Frontal cortex (tissue), 4 donors: ENCODE measurements at places on chromosomes 16 and 17. TPM values are rescaled to one million over a fixed set of nuclear protein-coding genes. Genes with fewer than 3 reads are reported as not detected.
A peak's percentile ranks its signal among the peaks of the same experiment; 100 is the strongest.

DNA sequence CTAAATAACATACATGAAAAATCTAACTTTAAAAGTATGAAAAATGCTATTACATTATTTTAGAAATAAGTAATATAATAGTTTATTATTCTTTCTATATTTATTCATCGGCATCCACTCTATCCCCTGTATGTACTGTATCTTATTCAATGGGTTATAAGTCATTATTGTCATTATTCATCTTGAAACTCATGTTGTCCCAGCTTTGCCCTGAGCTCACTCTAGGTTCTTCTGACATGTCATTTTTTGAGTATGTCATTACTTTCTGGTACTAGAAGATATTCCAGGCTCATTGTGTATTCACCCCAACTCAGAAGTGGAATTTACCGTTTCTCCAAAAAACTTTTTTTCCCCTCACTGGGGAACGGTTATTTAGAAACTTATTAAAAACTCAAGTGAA, 53.0 kb upstream of the MNT start:
- no peak for DNase-seq

DNA sequence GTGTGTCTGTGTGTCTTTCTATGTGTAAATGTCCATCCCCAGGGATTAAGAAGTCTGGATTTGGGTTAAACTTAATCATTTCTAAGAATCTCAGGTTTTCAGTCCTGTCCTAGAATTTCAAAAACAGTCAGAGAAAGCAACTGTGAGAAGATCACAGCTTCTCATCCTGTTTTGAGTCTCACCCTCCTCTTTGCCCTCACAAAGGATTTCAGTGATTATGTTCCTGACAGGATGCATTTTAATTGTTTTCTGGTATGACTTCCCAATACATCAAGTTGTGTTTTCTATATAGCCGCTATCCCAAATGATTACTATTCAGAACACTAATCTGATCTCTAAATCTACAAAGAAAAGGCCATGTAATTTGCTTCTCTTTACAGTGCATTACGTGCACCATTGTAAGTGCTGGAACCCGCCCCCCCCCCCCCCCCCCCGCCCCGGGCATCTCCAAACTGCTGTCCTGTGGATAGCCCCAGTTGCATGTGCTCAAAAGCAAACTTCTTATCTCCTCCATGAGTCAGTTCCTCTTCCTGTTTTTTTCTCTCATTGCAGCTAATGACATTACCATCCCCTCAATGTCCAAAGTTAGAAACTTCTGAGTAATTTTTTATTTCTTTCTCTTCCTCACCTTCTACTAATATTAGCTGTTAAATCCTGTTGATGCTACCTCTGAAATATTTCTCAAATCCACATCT, 73.9 kb downstream of the CDH13 start:
- DNase-seq = no peak

DNA sequence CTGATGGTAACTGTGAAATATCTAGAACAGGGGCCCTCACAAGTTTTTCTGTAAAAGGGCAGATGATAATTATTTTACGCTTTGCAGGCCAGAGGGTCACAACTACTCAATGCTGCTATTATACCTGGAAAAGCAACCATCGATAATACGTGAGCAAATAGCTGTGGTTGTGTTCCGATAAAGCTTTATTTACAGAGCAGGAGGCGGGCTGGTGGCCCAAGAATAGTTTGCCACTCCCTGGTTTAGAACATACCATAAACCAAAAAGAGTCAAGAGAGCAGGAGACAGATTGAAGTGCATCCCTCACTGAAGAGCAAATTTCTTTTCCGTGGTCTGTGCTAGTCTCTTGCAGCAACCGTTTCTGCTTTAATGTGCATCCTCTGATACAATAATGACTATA, 77.9 kb upstream of the DYNLRB2 start:
- no peak for DNase-seq

GRCh38 chr16:54931120-54932014, 702 bp downstream of the IRX5 start:
- peak; percentile 16 for DNase-seq

DNA sequence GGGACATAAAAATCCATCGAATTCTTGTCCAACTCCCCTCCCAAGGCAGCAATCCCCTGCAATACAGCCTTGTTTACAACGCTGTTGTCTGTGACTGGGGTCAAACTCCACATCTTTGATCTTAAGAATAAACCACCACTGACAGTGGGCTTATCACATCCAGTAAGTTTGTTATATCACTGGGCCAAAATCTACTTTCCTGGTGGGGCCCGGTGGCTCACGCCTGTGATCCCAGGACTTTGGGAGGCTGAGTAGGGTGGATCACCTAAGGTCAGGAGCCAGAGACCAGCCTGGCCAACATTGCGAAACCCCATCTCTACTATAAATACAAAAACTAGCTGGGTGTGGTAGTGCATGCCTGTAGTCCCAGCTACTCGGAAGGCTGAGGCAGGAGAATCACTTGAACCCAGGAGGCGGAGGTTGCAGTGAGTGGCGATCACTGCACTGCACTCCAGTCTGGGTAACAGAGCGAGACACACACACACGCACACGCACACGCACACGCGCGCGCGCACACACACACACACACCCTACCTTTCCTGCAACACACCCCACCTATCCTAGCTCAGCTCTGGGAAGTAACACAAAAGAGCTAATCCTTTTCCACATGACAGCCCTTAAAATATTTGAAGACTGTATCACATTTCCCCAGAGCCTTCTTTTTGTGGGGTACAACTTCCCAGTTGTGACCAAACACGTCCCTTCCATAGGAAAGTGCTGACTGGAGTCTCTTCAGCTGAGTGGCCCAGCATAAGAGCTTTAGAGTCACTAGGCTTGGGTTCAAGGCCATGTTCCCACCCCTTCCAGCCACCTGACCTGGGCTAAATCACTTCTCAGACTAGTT, 20.9 kb upstream of the ABCC1 start:
- no peak for DNase-seq

DNA sequence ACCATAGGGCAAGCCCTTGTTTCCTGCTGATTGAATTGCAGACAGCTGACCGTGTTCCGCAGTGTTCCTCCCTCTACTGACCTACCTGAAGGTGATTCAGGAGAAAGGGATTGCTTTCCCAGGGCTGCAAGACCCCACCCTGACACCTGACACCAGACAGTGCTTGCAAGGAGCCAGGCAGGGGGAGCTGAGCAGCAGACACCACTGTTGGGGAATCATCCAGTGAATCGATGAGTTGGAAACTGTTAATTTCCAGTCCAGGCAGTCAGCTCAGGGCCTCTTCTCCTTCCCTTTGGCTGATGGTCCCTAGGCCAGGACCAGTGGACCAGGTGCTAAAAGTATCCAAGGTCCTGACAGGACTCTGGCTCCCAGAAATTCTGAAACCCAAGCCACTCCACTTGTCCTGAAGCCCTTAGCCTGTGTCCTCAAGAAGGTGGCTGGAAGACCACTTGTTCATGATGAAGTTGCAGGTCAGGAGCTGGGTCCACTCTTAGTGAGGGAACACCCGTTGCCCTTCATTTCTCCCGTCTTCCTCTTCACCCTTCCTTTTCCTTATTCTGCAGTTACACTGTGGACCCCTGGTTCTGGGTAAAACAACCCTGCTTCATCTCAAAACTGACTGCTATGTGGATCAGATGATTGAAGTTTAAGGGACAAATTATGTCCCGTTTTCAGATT, 9.5 kb upstream of the UNK start:
- no peak for DNase-seq

DNA sequence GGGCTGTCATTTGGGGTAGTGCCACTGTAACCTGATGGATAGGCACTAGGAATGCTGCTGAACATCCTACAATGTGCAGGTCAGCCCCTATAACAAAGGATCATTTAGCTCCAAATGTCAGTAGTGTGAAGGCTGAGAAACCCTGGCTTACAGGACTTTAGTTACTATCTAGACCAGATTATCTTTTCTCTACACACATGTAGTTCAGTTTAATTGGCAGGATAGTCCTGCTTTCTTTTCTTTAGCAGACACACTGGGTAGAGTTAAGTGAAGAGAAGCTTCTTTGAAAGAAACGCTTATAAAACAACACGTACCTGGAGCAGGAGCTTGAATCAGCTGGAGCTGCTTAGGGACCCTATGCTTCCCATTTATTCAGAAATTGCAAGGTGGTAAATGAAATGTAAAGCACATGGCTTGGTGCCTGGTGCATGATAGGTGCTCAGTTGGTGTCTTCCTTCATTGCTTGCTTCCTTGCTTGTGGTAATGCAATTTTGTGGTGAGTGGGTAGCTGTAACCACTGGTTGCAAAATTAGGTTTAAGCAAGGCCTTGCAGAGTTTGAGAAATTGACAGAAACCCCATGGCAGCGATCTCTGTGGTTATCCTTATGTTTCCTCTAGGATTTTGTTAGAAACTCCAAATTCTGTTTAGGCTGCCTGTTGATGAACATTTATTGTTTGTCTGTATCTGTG, 9.4 kb downstream of the METTL9 start:
- DNase-seq = no peak

GRCh38 chr16:50121278-50121677, 31.8 kb upstream of the TENT4B start:
- DNase-seq = no peak

DNA sequence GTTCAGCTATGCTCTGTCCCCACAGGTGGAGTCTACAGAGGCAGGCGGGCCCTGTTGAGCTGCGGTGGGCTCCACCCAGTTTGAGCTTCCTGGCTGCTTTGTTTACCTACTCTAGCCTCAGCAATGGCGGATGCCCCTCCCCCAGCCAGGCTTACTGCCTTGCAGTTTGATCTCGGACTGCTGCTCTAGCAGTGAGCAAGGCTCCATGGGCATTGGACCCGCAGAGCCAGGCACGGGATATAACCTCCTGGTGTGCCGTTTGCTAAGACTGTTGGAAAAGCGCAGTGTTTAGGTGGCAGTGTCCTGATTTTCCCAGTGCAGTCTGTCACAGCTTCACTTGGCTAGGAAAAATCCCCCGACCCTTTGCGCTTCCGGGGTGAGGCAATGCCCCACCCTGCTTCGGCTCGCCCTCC, 89.1 kb downstream of the BCAS3 start:
- no peak for DNase-seq

DNA sequence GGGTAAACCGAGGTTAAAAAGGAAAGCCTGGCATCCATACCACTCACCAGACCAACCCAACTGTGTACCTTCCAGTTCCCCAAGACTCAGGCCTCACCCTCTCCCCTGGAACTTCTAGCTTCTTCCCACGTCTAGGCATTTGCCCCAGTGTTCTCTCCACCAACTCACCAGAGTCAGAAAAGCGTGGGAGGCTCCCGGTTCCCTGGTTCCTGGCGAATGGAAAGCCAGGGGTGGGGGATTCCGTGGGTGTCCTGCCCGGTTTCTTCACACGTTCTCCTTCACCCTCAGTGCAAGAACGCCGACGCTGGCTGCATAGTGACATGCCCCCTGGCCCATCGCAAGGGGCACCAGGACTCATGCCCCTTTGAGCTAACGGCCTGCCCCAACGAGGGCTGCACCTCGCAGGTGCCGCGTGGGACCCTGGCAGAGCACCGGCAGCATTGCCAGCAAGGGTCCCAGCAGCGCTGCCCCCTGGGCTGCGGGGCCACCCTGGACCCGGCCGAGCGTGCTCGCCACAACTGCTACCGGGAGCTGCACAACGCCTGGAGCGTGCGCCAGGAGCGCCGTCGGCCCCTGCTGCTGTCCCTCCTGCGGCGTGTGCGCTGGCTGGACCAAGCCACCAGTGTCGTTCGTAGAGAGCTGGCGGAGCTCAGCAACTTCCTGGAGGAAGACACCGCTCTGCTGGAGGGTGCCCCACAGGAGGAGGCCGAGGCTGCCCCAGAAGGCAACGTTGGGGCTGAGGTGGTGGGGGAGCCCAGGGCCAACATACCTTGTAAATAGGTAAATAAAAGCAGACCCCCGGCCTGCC, 1.7 kb downstream of the RNF151 start:
- no peak for DNase-seq

Gene ARHGDIG
- total RNA-seq = 51.4 TPM
